SK-MEL-5 (cell line): ENCODE measurements at places on chromosomes 11 and 22. TPM values are rescaled to one million over a fixed set of nuclear protein-coding genes. Genes with fewer than 3 reads are reported as not detected.
A peak's percentile ranks its signal among the peaks of the same experiment; 100 is the strongest.

DNA sequence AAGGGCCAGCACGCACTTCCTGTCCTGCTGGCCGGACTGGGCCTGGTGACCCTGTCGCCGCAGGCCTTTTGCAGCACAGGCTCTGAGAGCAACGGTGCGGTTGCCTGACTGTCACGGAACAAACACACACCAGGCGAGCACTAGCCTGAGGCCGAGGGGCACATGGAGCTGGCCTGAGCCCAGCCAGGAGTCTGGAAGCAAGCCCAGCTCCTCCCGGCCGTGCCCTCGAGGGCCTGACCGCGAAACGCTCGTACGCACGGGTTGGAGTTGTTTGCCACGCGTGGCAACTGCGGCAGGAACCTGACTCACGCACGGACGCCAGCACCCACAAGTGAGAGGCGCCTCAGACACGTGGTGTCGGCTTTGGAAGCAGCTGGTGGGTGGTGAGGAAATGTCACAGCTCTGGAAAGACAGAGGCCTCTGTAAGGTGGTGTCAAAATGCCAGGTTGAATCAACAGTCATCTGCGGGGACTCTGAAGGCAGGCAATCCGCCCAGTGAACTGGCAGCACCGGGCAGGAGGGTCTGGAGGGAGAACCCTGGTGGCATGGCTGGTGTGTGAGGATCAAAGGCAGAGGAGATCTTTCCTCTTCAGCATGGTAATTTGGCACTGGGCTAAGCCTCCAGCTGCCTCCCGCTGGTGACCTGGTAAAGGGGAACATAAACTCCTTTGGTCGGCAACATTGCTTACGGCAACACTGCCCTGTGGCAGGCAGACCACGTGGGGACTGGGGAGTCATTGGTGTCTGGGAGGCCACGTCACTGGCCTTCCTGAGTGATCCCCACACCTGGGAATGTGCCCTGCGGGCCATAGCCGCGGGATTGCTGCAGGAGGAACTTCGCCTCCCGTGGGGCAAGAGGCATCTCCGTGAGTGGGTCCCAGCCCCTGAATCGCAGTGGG, 15.3 kb upstream of the IL17REL start:
- DNase-seq: peak; percentile 81

TMEM86A gene
- 5.0 and 5.3 TPM in 2 replicates for total RNA-seq

- DNase-seq: no peak
These were observed 30.5 kb upstream of the BLID start for GRCh38 chr11:122146475-122146874.

INSC gene
- total RNA-seq: 0.87 TPM in 1 of 2 replicates, not detected in the other

DNA sequence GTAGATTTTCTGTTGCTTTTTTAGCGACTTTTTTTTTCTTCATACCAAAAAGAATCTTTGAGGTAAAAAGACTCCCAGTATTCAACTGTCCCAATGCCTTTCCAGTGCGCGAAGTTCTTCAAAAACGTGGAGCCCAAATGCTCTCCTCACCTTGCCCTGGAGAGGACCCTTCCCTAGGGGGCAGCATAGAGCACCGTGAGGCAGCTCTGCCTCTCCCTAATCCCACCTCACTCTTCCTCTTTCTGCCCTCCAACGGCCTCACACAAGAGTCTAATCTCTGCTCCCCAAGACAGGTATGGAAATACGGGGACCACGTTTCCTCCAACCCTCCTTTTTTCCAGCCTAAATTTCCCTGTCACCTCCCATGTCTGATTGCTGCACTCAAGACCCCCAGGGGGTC, 117.5 kb upstream of the ALX4 start:
- DNase-seq: peak; percentile 37

OR5B17 gene
- not detected in 2 replicates for total RNA-seq

DNA sequence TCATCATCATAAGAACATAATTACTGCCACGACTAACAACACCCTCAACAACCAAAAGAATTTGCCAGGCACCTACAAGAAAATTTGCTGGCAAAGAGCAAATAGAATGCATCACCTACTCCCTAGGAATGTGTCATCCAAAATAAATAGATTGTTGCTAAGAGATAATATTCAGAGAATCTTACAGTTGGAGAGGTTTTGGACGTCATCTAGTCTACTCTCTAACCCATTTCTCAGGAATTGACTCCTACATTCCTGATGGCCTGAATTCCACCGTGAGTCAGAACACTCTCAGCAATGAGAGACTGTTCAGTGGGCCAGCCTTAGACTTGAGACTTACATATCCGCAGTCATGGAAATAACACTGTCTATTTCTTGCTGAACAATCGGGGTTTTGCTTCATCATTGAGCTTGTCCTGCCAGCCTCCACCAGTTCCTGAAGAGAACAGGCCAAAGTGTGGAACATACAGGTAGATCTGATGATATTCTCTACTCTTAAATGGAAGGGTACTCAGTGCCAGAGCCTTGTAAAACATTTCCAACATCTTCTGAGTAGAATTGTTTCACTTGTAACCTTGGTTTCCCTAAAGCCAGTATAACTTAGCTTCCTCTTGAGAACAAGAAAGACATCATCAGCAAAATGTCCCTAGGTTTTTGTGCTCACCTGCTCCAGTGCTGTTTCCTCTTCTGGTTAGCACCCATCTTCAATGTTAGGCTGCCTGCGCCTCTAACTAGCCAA, 8.3 kb downstream of the KIRREL3 start:
- DNase-seq: no peak

DNA sequence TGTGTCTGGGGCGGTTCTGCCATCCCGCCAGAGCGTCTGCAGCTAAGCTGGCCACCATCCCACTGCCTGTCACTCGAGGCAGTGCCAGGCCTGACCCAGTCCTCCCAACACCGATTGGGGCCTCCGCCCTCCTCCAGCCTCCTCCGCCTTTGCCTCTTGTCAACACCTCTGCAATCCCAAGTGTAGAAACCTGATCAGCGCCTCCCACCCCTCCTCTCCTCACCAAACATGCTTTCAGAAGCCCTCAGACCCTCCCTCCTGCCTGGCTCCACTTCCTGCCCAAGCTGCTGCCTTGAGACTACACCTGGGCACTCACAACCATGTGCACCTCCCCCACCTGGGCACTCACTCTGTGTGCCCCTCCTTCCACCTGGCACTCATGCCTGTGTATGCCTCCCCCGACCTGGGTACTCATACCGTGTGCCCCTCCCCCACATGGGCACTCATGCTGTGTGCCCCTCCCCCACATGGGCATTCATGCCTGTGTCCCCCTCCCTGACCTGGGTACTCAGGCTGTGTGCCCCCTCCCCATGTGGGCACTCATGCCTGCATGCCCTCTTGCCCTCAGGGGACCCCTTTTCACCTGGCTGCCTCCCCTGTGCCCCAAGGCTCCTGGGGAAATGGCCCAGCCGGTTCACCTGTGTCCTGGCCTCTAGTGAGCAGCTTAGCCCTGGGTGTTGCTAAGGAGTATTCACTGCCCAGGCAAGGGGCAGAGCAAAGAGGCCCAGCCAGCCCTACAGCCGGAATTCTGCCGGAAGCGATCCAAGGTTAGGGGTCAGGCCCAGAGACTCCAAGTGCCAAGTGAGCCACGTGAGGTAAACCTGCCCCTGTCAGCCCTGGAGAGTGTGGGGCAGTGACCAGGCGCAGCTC, 5.5 kb upstream of the IFITM10 start:
- no peak for DNase-seq

SYT12 gene
- total RNA-seq: 0.19 TPM in 1 of 2 replicates, not detected in the other

HIRA gene
- 15.1 and 16.9 TPM in 2 replicates for total RNA-seq

GRCh38 chr22:25064894-25065560, 112.5 kb downstream of the KIAA1671 start:
- no peak for DNase-seq

- DNase-seq: no peak
These were observed 82.8 kb upstream of the E2F8 start for GRCh38 chr11:19323502-19323901.

PPP6R3 gene
- 90.0 and 101 TPM in 2 replicates for total RNA-seq

TMEM121B gene
- 0.53 and 0.77 TPM in 2 replicates for total RNA-seq

DNA sequence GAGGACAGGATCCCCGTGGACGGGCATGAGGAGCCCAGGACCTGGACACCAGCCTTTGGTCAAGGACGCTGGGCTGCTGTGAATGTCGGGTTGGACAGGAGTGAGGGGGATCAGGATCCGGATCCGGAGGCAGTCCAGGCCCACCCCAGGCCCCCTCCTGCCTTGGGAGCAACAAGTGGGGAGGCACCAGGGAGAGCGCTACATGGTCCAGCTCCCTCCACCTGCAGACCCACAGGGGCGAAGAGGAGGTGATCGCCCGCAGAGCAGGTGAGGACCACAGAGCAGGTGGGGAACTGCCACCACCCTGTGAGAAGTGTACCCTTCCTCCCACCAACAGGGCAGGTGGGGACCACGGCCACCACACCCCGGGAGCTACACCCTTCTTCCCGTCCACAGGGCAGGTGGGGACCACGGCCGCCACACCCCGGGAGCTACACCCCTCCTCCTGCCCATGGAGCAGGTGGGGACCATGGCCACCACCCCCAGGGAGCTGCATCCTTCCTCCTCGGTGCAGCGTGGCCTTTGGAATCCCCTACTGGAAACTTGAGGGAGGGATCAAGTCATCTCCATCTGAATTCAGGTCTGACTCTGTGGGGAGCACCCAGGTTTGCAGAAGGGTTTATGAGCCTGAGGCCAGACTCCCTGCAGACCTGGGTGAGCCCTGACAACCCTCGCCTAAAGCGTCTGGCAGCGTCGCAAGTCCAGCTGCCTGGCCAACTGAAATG, 141.0 kb downstream of the BRD1 start:
- DNase-seq: no peak

C22orf42 gene
- total RNA-seq: not detected in 2 replicates

OR10D3 gene
- not detected in 2 replicates for total RNA-seq

DNA sequence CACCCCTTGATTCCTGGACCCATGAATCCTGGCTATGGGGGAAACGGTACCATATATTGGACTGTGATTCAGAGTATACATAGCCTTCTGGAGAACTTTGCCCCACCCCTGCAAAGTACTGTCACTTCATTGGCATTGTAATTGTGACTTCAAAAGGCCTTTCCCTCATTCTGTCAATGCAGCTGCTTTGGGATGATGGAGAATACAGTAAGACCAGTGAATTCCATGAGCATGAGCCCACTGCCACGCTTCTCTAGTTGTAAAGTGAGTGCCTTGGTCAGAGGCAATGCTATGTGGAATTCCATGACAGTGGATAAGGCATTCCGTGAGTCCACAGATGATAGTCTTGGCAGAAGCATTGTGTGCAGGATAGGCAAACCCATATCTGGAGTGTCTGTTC, 25.7 kb upstream of the MSANTD2 start:
- DNase-seq: no peak

GRCh38 chr22:33842006-33842354, 78.3 kb downstream of the LARGE1 start:
- DNase-seq: no peak

DNA sequence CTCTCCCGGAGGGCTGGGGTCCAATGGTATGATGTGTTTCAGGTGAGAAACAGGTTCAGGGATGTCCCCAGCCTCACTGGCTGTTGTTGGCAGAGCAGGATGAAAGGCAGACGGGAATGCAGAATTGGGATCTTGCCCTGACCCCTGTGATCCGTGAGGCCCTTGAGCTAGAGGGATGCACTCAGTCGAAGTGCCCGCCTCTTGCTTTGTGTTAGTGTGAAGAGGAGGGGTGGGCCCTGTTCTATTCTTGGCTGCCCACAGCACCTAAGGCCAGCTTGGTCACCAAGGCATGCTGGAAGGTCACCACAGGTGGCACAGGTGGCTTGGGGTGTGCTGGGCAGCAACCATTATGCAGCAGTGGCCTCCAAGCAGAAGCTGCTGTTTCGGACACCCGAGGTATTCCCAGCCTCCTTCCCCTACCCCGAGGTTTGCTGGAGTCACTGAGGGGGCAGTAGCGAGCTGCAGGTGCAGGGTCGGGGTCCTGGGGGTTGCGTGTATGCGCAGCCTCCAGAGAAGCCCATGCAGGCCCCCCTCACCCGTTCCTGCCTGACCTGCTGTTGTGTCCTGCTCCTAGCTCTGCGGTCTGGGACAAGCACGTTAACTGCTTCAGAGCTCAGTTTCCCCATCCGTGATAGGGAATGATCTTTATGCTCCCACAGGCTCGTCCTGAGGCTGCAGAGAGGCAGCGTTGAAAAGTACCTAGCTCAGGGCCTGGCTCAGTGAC, 13.0 kb downstream of the LRP5 start:
- no peak for DNase-seq

DNA sequence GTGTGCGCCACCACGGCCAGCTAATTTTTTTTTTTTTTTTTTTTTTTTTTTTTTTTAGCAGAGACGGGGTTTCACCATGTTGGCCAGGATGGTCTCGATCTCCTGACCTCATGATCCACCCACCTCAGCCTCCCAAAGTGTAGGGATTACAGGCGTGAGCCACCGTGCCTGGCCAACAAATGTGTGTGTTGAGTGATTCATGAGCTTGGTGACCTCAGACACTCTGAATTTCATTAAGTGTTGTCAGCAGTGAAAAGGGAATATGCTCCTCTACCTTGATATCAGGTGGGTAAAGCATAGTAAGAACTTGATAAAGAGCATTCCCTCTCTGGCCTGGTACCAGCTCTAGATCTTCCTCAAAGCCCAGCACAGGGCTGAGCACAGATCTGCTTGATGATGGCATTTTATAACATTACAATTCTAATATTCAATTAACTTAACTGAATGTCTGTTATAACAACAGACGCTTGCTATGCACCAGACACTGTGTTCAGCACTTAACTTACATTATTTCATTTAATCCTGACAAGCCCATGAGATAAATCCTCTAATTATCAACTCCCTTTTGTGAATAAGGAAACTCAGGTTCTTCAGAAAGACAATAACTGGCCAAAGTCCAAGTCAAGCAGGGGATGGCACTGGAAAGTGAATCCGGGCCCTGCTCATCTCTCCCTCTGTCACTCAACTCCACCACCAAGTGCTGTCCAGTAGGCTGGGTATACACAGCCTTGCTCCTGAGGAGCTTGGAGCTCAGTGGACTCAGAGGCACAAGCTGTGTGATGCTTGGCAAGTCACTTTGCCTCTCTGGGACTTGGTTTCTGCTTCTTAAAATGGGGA, 13.0 kb downstream of the TBC1D10A start:
- DNase-seq: no peak
